Right cardiac atrium (tissue), 5 donors: ENCODE measurements at places on chromosomes 1 and 21.

- no peak for DNase-seq
Measured at GRCh38 chr1:84143796-84144565, at the start of gene PRKACB. PRKACB (plus strand) TSS chr1:84144271; CDS start chr1:84144362, 91 bp downstream.

- DNase-seq, result no peak
Measured at GRCh38 chr1:172279939-172280636, 140.4 kb upstream of the C1orf105 start.

DNA sequence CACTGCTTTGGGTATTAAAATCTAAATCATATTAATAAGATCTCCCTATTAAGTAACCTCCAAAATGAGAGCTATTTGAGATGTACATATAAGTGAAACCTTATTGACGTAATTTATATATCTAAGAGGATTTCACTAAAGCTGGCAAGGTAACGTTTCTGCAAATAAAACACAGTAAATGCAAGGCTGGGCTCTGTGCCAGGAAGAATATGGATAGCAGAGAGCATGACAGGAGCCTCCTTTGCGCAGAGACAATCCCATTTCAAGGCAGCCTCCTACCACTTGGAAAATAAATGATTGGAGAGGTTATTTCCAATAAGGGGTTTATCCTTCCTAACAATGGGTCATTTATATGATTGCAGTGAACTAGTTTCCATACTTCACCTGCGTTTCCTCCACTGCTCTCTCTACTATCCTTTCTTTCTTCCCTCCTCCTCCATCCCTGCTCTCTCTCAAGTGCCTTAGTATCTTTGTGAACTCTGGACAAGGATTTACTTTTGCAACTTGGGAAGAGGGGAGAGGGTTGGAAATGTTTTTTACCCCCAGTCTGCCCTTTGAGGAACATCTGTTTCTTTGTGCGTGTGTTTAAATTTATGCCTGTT, 3.0 kb upstream of the NFIA start:
- no peak for DNase-seq

DNA sequence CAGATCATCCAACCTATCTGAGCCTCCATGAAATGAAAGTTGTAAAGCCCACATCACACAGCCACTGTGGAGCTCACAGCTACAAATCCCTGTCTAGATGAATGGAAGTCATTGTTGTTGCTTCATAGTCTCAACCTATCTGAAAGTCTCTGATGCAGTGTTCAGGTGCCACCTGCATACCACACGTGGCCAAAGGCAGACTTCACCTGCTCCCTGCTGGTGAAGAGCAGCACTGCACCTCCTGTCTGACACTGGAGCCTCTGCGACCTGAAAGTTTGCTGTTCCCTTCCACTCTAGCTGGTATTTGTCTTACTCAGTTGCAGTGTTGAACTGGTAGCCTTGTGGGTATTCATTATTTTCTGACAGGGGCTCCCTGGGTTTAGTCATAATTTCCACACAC, 18.4 kb downstream of the LORICRIN start:
- no peak for DNase-seq

DNA sequence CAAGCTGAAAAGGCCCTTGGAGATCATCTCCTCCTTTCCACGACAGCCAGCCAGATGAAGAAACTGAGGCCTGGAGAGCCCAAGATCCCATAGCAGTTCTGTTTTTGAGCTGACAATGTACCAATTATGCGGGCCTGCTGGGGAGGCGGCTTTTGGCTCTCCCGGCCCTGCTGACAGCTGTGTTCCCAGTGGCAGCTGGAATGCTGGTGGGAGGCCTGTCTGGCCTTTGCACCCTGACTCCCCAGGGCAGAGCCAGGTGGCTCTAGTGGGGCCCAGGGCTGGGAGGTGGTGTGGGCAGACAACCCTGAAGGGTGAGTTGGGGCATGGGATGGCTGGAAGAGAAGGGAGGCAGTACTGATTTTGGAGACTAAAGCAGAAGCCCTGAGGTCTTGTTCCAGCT, 30.7 kb upstream of the WASF2 start:
- peak; percentile 77 for DNase-seq

DNA sequence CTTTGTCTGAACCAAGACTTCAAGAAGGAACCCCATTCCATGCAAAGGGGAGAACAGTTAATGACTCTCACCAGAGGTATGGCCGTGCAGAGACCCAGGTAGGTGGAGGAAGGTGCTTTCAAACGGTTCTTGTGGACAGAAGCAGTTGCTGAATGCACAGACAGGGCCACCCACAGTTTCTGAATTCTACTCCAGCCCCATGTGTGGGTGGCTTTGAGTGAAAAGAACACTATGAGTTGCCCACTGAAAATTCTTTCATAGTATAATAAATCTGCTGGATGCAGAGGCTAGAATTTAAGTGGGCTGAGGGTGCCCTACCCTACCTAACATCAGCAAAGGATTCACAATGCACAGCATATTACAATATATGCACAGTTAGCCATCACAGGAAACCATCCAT, 7.2 kb upstream of the CCDC185 start:
- no peak for DNase-seq

- no peak for DNase-seq
Measured at GRCh38 chr1:153336650-153337049, 12.0 kb downstream of the PGLYRP4 start.

- DNase-seq, result no peak
Measured at GRCh38 chr1:208242941-208243526, 1.1 kb downstream of the PLXNA2 start.
